Sigmoid colon (tissue), 7 donors: ENCODE measurements at places on chromosomes 4 and X. TPM values are rescaled to one million over a fixed set of nuclear protein-coding genes. Genes with fewer than 3 reads are reported as not detected.
A peak's percentile ranks its signal among the peaks of the same experiment; 100 is the strongest.

Gene ADH7
- not detected for total RNA-seq

Gene LEF1
- 3.3 TPM for total RNA-seq

Gene MCF2
- total RNA-seq = 0.36 TPM

Gene NAT8L
- not detected for total RNA-seq

Gene DAPP1
- total RNA-seq = 0.36 TPM

- H3K27ac ChIP-seq = no peak overlapping the region
- no peaks in the 10 kb centered on the region for H3K27me3 ChIP-seq
- no peak overlapping the region for H3K4me3 ChIP-seq
- no peaks in the 10 kb centered on the region for H3K4me1 ChIP-seq
Measured at GRCh38 chr4:155929833-155930232, 23.8 kb downstream of the CTSO start.

DNA sequence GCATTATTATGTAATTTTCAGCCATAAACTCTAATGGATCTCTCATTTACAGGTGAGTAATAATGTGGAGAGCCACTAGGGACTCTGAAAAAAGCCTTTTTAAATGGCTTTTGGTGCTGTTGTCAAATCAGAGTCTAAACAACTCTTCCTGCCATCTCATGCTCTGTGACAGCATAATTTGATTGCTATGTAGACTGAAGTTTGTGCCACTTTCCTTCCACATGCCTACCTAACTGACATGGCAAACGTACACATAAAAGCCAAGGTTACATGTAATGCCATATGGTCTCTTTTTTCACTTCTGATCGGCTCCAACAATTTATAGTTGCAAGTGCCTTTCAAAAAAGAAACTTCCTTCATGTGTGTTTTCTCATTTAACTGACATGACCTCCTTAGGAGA is 94.3 kb downstream of the SH2D1A start:
- H3K27me3 ChIP-seq = no peaks in the 10 kb centered on the region
- no peaks in the 10 kb centered on the region for H3K36me3 ChIP-seq
- no peak overlapping the region for H3K27ac ChIP-seq

GRCh38 chr4:41532882-41533281 is 5.1 kb upstream of the LIMCH1 start:
- DNase-seq = no peak
- no peak overlapping the region for H3K4me3 ChIP-seq
- no peak overlapping the region for H3K27ac ChIP-seq
- no peaks in the 10 kb centered on the region for H3K27me3 ChIP-seq
- H3K4me1 ChIP-seq = peaks cover 1% of the 10 kb centered on the region

GRCh38 chr4:39043058-39043860 is 11.1 kb upstream of the TMEM156 start:
- no peaks in the 10 kb centered on the region for H3K4me1 ChIP-seq
- H3K27ac ChIP-seq = peak overlapping the region; percentile 96
- no peak for DNase-seq
- no peaks in the 10 kb centered on the region for H3K36me3 ChIP-seq

DNA sequence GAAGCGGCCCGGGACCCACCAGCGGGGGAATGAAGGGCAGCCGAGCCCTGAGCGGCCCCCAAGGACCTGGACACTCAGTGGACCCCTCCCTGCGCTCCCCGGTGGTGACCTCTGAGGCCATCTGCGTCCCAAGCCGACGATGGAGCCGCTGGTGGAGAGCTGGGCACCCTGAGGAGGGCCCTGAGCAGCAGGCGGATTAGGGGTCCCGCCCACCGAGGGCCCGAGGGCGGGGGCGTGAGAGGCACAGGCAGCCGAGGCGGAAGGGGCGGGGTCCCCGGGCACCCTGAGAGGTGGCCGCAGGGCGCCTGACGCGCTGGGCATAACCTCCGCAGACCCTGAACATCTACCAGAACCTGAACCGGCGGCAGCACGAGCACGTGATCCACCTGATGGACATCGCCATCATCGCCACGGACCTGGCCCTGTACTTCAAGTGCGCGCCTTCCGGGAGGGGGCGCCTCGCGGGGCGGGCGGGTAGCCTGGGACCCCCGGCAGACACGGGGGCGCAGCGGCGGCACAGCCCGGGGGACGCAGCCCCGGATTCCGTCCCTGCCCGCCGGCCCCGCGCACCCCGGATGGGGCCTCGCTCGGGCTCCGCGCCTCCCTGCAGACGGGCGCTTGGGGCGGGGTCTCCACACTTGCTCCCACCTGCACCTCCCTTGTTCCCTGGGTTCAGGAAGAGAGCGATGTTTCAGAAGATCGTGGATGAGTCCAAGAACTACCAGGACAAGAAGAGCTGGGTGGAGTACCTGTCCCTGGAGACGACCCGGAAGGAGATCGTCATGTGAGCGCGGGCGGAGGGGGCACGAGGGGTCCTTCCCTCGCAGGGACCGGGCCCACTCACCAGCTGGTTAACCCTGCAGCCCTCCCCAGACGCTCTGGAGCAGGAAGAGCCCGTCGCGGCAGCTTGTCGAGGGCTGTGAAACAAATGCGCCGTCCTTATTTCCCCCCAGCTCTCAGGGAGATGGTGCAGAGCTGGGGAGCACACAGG is 10.3 kb downstream of the ATP5ME start:
- H3K36me3 ChIP-seq = no peaks in the 10 kb centered on the region
- no peak overlapping the region for H3K27ac ChIP-seq
- peaks cover 14% of the 10 kb centered on the region for H3K4me1 ChIP-seq
- peak overlapping the region; percentile 70 for H3K4me3 ChIP-seq
- peak; percentile 73 for DNase-seq
- no peaks in the 10 kb centered on the region for H3K27me3 ChIP-seq

DNA sequence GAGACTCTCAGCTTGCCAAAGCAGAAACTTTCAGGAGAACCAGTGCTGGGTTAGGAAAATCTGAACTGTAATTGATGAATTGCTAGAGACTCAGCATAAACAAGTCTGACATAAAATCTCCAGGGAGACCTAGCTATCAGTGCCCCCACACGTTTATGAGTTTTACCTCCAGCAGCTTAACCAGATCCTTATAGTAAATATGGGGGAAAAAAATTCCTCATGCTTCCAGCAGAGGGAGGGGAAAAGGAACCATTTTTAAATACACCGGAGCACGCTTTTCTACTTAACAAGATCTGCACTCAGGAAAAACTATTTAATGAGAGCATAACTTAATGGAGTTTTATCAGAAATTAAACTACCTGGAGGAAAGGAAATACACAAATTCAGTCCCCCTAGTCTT is 1040.7 kb upstream of the INTU start:
- H3K27me3 ChIP-seq = no peaks in the 10 kb centered on the region
- no peak for DNase-seq
- H3K36me3 ChIP-seq = no peaks in the 10 kb centered on the region
- no peak overlapping the region for H3K27ac ChIP-seq
- H3K4me3 ChIP-seq = no peak overlapping the region

GRCh38 chr4:170198747-170199146 is 109.0 kb upstream of the AADAT start:
- no peak overlapping the region for H3K4me3 ChIP-seq
- H3K36me3 ChIP-seq = no peaks in the 10 kb centered on the region
- H3K27ac ChIP-seq = no peak overlapping the region
- no peaks in the 10 kb centered on the region for H3K27me3 ChIP-seq

- no peak overlapping the region for H3K27ac ChIP-seq
- no peaks in the 10 kb centered on the region for H3K27me3 ChIP-seq
- H3K4me1 ChIP-seq = no peaks in the 10 kb centered on the region
- no peak for DNase-seq
Measured at GRCh38 chrX:1661048-1661921, 46.4 kb downstream of the ASMT start.

GRCh38 chrX:132774010-132774714 is 184.3 kb downstream of the HS6ST2 start:
- no peak for DNase-seq
- no peaks in the 10 kb centered on the region for H3K27me3 ChIP-seq
- no peaks in the 10 kb centered on the region for H3K36me3 ChIP-seq
- H3K27ac ChIP-seq = no peak overlapping the region
- no peaks in the 10 kb centered on the region for H3K4me1 ChIP-seq

- H3K36me3 ChIP-seq = no peaks in the 10 kb centered on the region
- no peak for DNase-seq
- H3K27ac ChIP-seq = no peak overlapping the region
- H3K4me3 ChIP-seq = no peak overlapping the region
- H3K4me1 ChIP-seq = no peaks in the 10 kb centered on the region
Measured at GRCh38 chr4:152785639-152786615, 6.2 kb downstream of the ARFIP1 start.

GRCh38 chrX:151982222-151982621 is 7.7 kb upstream of the GABRE start:
- peaks cover 12% of the 10 kb centered on the region for H3K4me1 ChIP-seq
- no peak for DNase-seq
- H3K36me3 ChIP-seq = no peaks in the 10 kb centered on the region
- no peaks in the 10 kb centered on the region for H3K27me3 ChIP-seq
- no peak overlapping the region for H3K27ac ChIP-seq

DNA sequence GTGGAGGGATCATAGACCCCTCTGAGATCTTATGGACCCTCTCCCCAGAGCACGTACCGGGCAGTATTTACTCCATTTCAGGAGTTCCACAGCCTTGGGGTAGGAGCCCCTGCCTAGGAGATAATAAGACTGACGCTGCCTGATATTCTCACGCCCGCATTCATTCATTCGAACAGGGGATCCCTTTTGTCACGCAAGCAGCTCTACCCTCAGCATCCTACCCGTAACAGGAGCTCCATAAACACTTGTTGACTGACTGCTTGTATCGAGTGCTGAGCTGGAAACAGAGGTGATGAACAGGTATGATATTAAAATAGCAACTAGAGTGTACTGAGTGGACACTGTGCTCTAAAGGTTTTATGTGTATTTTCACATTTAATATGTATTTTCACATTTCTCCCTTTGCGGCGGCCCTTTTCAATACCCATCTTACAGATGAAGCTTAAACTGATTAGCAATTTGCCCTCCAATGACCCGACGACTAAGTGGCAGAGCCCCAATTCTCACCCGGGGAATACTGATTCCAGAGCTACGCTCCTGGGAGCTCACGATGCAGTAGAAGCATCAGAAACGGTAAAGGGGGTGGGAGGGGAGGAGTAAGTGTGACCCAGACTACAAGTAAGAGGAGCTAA is 888 bp downstream of the RAB28 start:
- H3K27me3 ChIP-seq = no peaks in the 10 kb centered on the region
- H3K4me3 ChIP-seq = peak overlapping the region; percentile 92
- peak overlapping the region; percentile 95 for H3K27ac ChIP-seq
- DNase-seq = no peak

DNA sequence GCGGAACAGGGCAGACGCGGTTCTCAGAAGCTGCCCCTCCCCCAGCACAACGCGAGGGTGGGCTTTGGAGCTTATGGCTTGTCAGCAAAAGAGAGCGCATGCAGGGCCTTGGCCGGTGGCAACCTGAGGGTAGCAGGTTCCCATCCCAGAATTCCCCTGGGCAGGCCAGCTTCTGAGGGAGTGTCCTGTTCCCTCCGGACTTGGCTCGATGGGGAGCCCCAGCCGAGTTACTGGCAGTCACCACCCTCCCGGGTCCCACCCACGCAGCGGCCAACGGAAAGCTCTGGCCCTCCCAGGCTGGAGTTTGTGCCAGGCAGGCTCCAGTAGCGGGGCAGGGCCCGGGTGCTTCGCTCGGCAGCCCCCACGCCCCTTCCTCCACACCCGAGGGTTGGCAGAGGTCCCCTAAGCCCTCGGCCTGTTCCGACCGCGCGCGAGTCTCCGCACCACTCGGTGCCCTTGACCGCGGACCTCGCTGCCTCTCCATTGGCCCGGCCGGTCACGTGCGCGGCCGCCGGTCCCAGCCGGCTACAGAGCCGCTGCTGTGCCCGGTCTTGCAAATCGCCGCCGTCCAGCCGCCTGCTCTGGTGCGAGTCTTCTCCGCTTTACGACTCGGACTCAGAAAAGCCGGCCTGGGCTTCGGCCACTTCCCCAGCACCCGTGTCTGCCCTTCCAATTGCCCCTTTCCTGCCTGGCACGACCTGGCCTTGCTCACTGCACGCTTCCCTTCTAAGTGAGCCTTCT is 20.9 kb upstream of the MTM1 start:
- peak overlapping the region; percentile 84 for H3K27ac ChIP-seq
- H3K4me1 ChIP-seq = peaks cover 5% of the 10 kb centered on the region
- H3K27me3 ChIP-seq = no peaks in the 10 kb centered on the region
- no peaks in the 10 kb centered on the region for H3K36me3 ChIP-seq

- no peaks in the 10 kb centered on the region for H3K27me3 ChIP-seq
- H3K27ac ChIP-seq = no peak overlapping the region
- no peak for DNase-seq
- no peak overlapping the region for H3K4me3 ChIP-seq
- H3K36me3 ChIP-seq = peaks cover 28% of the 10 kb centered on the region
Measured at GRCh38 chr4:105453550-105454205, 20.2 kb downstream of the PPA2 start.

DNA sequence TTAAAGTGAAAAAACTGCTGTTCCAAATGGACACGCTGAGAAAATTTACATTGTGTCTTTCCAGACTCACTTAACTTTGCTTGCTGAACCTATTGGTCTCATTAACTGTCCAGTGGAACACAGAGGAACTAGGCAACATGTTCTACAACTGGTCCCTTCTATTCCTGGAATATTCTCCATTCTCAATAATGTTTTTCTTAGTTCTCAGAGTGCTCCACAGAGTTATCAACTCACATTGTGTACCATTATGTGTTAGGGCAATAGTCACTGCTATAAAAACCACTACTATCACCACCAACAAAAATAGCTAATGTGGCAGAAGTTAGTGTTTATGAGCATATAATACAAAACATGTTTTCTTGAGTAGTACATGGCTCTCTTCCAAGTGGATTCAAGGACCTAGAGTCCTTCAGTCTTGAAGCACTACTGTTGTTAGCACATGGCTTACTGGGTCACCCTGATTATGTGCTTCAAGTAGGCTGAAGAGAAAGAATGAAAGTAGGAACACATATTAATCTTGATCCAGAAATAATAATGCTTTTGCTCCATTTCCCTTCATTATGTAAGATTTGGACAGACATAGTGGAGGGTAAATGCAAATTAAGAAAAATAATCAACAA is 865.3 kb upstream of the HS3ST1 start:
- DNase-seq = no peak
- H3K4me1 ChIP-seq = no peaks in the 10 kb centered on the region
- no peak overlapping the region for H3K27ac ChIP-seq
- no peaks in the 10 kb centered on the region for H3K27me3 ChIP-seq
- H3K4me3 ChIP-seq = no peak overlapping the region

- H3K27me3 ChIP-seq = no peaks in the 10 kb centered on the region
- no peak overlapping the region for H3K27ac ChIP-seq
- no peaks in the 10 kb centered on the region for H3K36me3 ChIP-seq
- H3K4me1 ChIP-seq = no peaks in the 10 kb centered on the region
- no peak for DNase-seq
- no peak overlapping the region for H3K4me3 ChIP-seq
Measured at GRCh38 chr4:36385951-36386571, 104.6 kb downstream of the DTHD1 start.

- H3K4me3 ChIP-seq = no peak overlapping the region
- H3K27me3 ChIP-seq = no peaks in the 10 kb centered on the region
- H3K4me1 ChIP-seq = no peaks in the 10 kb centered on the region
- DNase-seq = no peak
Measured at GRCh38 chr4:69894186-69894585, 34.2 kb upstream of the SULT1E1 start.
